Fibroblast of lung (primary cell): ENCODE measurements at places on chromosomes 11 and 22. TPM values are rescaled to one million over a fixed set of nuclear protein-coding genes. Genes with fewer than 3 reads are reported as not detected.

DNA sequence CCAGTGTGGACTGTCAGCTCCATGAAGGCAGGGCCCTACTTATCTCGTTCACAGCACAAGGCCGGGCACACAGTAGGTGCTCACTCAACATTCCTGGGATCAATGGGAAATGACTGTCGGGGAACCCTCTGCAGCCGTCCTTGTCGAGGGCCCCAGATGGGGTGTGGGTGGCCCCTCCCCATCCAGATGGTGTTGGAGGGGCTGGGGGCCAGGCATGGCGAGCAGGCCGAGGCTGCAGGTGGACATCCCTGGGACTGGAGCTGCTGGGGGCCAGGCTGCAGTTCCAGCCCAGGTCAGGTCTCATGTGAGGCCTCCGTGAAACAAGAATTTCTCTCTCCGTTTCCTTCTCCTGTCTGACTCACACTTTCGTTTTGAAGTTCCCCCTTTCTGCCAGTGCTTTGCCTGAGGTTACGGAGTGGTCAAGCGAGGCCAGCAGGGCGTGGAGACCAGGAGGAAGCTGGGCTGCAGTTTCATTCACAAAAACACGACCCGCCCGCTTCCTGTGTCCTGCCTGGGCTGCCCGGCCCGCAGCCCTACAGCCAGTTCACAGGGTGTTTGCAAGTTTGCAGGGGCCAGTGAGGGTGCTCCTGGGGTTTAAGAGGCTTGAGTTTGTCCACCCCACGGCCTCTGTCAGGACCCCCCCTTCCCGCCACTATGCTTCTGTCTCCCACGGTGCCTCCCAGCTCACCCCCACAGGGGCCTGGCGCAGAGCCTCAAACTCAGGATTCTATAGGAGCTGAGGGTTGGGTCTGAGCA is 4.5 kb downstream of the MYEOV start:
- DNase-seq, result peak; percentile 88
- H3K4me1 ChIP-seq, result peaks cover 57% of the 10 kb centered on the region
- no peak overlapping the region for H3K4me3 ChIP-seq
- H3K27ac ChIP-seq, result peak overlapping the region; percentile 94

DNA sequence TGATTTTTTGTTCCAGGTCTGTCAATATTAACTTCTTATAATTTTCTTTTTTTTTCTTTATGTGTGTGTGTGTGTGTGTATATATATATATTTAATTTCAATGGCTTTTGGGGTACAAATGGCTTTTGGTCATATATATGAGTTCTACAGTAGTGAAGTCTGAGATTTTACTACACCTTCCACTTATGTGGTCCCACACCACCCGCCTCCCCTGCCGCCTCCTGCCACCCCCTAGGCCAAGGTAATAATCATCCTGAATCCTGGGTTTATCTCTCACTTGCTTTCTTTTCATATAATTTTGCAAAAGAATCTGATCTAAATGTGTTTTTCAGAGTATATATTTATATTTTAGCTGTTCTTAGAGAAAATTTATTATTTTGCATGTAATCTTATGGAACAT is 11.1 kb downstream of the NEAT1 start:
- H3K27me3 ChIP-seq, result no peaks in the 10 kb centered on the region
- peaks cover 25% of the 10 kb centered on the region for H3K36me3 ChIP-seq
- H3K4me1 ChIP-seq, result peaks cover 5% of the 10 kb centered on the region

GRCh38 chr11:114612686-114613085 is 17.1 kb upstream of the NXPE4 start:
- no peak overlapping the region for H3K27ac ChIP-seq
- H3K4me3 ChIP-seq, result no peak overlapping the region
- DNase-seq, result no peak

GRCh38 chr11:61108847-61109585 is 6.7 kb downstream of the CD5 start:
- H3K36me3 ChIP-seq, result no peaks in the 10 kb centered on the region
- no peaks in the 10 kb centered on the region for H3K4me1 ChIP-seq
- H3K27me3 ChIP-seq, result no peaks in the 10 kb centered on the region

- H3K4me1 ChIP-seq, result peaks cover 30% of the 10 kb centered on the region
- peaks cover 4% of the 10 kb centered on the region for H3K27me3 ChIP-seq
- peak overlapping the region; percentile 66 for H3K27ac ChIP-seq
- no peak overlapping the region for H3K4me3 ChIP-seq
- no peaks in the 10 kb centered on the region for H3K36me3 ChIP-seq
Measured at GRCh38 chr22:38033522-38034277, 23.5 kb upstream of the PICK1 start.

GRCh38 chr11:996681-997080 is 39.8 kb downstream of the MUC6 start:
- peaks cover 23% of the 10 kb centered on the region for H3K36me3 ChIP-seq
- no peaks in the 10 kb centered on the region for H3K4me1 ChIP-seq
- H3K27ac ChIP-seq, result no peak overlapping the region
- DNase-seq, result no peak
- no peaks in the 10 kb centered on the region for H3K27me3 ChIP-seq

GRCh38 chr11:126391970-126392632 is 36.6 kb downstream of the ST3GAL4 start:
- no peaks in the 10 kb centered on the region for H3K4me1 ChIP-seq
- H3K27me3 ChIP-seq, result no peaks in the 10 kb centered on the region
- no peak overlapping the region for H3K27ac ChIP-seq
- DNase-seq, result no peak
- H3K4me3 ChIP-seq, result no peak overlapping the region
- no peaks in the 10 kb centered on the region for H3K36me3 ChIP-seq

DNA sequence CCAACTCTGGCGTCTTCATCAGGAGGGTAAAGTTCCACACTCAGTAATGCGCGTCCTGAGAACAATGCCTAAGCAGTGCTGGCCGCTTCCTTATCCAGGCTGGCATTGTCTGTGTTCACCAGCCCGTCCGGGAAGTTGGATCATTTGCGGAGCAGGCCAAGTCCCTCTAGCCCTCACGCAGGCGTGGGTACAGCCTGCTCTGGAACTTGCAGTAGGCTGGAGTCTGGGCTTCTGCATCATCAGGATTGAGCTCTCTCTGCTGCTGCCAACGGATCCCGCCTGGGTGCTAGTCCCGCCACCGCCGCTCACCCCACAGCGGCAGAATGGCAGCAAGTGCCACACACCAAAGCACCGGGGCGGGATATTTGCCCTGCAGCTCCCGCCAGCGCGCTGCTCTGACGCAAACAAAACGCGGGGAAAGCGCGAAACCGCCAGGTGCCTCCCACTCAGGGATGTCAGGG is 29.0 kb downstream of the GLYATL1 start:
- H3K27me3 ChIP-seq, result no peaks in the 10 kb centered on the region
- no peaks in the 10 kb centered on the region for H3K36me3 ChIP-seq
- no peak overlapping the region for H3K27ac ChIP-seq

- no peaks in the 10 kb centered on the region for H3K4me1 ChIP-seq
- no peaks in the 10 kb centered on the region for H3K27me3 ChIP-seq
- no peaks in the 10 kb centered on the region for H3K36me3 ChIP-seq
- H3K4me3 ChIP-seq, result no peak overlapping the region
Measured at GRCh38 chr11:117501237-117501898, 173.7 kb downstream of the CEP164 start.

GRCh38 chr22:45837508-45837907 is 139.5 kb downstream of the WNT7B start:
- H3K27me3 ChIP-seq, result no peaks in the 10 kb centered on the region
- no peak overlapping the region for H3K27ac ChIP-seq

- no peak overlapping the region for H3K4me3 ChIP-seq
- no peak overlapping the region for H3K27ac ChIP-seq
- H3K27me3 ChIP-seq, result no peaks in the 10 kb centered on the region
Measured at GRCh38 chr22:46212195-46212594, 37.9 kb downstream of the CDPF1 start.

GRCh38 chr22:38125751-38126201 is 15.3 kb upstream of the BAIAP2L2 start:
- H3K4me1 ChIP-seq, result no peaks in the 10 kb centered on the region
- H3K27me3 ChIP-seq, result no peaks in the 10 kb centered on the region
- H3K4me3 ChIP-seq, result no peak overlapping the region
- no peaks in the 10 kb centered on the region for H3K36me3 ChIP-seq
- H3K27ac ChIP-seq, result no peak overlapping the region

- no peaks in the 10 kb centered on the region for H3K4me1 ChIP-seq
- DNase-seq, result peak; percentile 23
- no peak overlapping the region for H3K4me3 ChIP-seq
- no peaks in the 10 kb centered on the region for H3K36me3 ChIP-seq
Measured at GRCh38 chr11:72609045-72609444, 65.2 kb downstream of the PDE2A start.

- peak; percentile 76 for DNase-seq
- no peak overlapping the region for H3K27ac ChIP-seq
- H3K36me3 ChIP-seq, result no peaks in the 10 kb centered on the region
- H3K27me3 ChIP-seq, result no peaks in the 10 kb centered on the region
- peaks cover 4% of the 10 kb centered on the region for H3K4me1 ChIP-seq
Measured at GRCh38 chr11:130847517-130847916, 68.8 kb downstream of the SNX19 start.

DNA sequence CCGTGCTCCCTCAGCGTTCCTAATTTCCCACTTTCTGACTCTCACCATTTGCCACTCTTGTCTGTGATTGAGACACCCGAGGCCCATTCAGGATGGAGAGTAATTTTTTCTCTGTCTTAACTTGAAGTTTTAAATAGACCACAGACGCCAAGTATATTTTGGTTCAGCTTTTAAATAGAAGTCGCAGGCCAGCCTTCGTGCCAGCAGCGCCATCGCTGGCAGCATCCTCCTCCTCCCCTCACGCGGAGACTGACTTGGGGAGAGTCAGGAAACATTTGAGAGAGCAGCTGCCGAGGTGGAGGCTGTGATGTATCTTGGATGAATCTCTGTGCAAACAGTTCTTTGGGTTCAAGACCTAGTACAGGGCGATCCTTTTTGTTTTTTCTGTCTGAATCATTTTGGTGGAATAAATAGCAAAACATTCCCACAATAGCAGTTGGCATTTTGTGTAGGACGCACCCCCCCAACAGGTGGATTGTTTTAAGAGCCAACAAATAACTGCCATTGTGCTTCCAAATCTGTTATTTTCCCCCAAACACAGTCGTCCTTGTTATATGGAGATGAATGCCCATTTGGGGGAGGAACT is 889 bp upstream of the DMC1 start:
- H3K27ac ChIP-seq, result peak overlapping the region; percentile 68
- H3K27me3 ChIP-seq, result no peaks in the 10 kb centered on the region
- H3K4me3 ChIP-seq, result peak overlapping the region; percentile 65

- no peaks in the 10 kb centered on the region for H3K27me3 ChIP-seq
- DNase-seq, result peak; percentile 29
- H3K36me3 ChIP-seq, result no peaks in the 10 kb centered on the region
- no peak overlapping the region for H3K4me3 ChIP-seq
- H3K27ac ChIP-seq, result no peak overlapping the region
Measured at GRCh38 chr11:57379732-57380131, 1.2 kb downstream of the PRG3 start.

GRCh38 chr11:58659404-58659803 is 36.9 kb downstream of the CNTF start:
- no peak overlapping the region for H3K4me3 ChIP-seq
- H3K4me1 ChIP-seq, result no peaks in the 10 kb centered on the region
- no peak for DNase-seq
- H3K27ac ChIP-seq, result no peak overlapping the region

GRCh38 chr11:112795911-112796649 is 165.1 kb upstream of the NCAM1 start:
- H3K4me1 ChIP-seq, result no peaks in the 10 kb centered on the region
- no peak overlapping the region for H3K4me3 ChIP-seq
- H3K27me3 ChIP-seq, result no peaks in the 10 kb centered on the region
- peak; percentile 47 for DNase-seq
- no peak overlapping the region for H3K27ac ChIP-seq

GRCh38 chr22:20604776-20605221 is 97.4 kb downstream of the MED15 start:
- DNase-seq, result no peak
- no peaks in the 10 kb centered on the region for H3K4me1 ChIP-seq
- no peaks in the 10 kb centered on the region for H3K36me3 ChIP-seq
- no peak overlapping the region for H3K4me3 ChIP-seq
- H3K27me3 ChIP-seq, result peaks cover 8% of the 10 kb centered on the region

GRCh38 chr11:128520206-128520887 is 67.0 kb downstream of the ETS1 start:
- no peaks in the 10 kb centered on the region for H3K36me3 ChIP-seq
- H3K27me3 ChIP-seq, result no peaks in the 10 kb centered on the region
- no peak for DNase-seq

DNA sequence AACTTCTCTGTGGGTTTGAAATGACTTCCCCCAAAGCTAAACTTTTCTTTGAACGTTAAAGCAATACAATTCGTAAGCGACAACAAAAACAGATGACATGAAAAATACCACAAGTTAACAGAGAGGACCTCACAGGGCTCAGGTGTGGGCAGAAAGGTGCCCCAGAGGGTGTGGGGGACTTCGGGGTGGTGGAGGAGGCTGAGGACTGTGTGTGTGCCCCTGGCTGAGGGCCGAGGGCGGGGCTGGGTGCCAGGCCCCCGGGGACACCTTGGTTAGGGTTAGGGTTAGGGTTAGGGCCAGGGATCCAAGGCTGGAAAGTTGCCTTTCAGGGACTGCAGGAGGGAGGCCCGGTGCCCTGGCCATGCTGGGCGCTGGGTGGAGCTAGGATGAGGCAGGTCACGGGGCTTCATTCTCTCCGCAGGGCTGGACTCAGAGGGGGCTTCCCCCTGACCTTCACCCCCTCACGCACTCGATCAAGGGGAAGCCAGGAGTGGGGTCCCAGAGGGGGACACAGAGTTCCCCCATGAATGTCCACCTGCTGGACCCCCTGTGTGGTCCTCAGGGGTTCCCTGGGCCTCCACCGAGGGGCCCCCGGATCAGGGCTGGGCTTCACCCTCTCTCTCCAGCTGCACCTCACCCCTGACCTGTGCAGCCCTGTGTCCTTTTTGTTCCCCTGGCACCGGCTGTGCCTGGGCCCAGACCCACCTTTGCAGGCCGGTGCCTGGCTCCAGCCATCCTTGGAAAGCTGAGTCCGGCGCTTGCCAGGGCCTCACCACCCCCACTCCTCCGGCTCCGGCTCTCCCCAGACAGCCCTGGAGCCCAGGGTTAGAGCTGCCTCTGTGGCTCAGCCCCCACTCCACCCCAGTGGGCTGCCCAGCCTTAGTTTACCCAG is 7.0 kb downstream of the TNNI2 start:
- no peaks in the 10 kb centered on the region for H3K27me3 ChIP-seq
- H3K36me3 ChIP-seq, result no peaks in the 10 kb centered on the region
- H3K4me1 ChIP-seq, result no peaks in the 10 kb centered on the region
- DNase-seq, result no peak

GRCh38 chr11:78132475-78132874 is 7.0 kb downstream of the ALG8 start:
- H3K4me3 ChIP-seq, result no peak overlapping the region
- H3K27me3 ChIP-seq, result no peaks in the 10 kb centered on the region
- no peaks in the 10 kb centered on the region for H3K4me1 ChIP-seq
- H3K36me3 ChIP-seq, result peaks cover 2% of the 10 kb centered on the region
- DNase-seq, result no peak

TRPM5 gene
- not detected in 2 replicates for total RNA-seq

CDC42EP2 gene
- 12.3 and 25.6 TPM in 2 replicates for total RNA-seq

KRTAP5-5 gene
- not detected in 2 replicates for total RNA-seq

MIOX gene
- under 0.01 and 0.17 TPM in 2 replicates for total RNA-seq

CASP5 gene
- total RNA-seq, result 0.17 and 0.26 TPM in 2 replicates

CFAP300 gene
- total RNA-seq, result 6.4 and 7.9 TPM in 2 replicates

CSKMT gene
- 8.4 and 9.8 TPM in 2 replicates for total RNA-seq

GLYATL1 gene
- total RNA-seq, result 0.33 TPM in 1 of 2 replicates, not detected in the other

TREH gene
- total RNA-seq, result not detected in 2 replicates

OR4A5 gene
- not detected in 2 replicates for total RNA-seq
